ENCODE measurements at places on chromosomes 3 and 15.

GRCh38 chr15:84817466-84818081, 418 bp downstream of the ALPK3 start:
- no peak for DNase-seq

DNA sequence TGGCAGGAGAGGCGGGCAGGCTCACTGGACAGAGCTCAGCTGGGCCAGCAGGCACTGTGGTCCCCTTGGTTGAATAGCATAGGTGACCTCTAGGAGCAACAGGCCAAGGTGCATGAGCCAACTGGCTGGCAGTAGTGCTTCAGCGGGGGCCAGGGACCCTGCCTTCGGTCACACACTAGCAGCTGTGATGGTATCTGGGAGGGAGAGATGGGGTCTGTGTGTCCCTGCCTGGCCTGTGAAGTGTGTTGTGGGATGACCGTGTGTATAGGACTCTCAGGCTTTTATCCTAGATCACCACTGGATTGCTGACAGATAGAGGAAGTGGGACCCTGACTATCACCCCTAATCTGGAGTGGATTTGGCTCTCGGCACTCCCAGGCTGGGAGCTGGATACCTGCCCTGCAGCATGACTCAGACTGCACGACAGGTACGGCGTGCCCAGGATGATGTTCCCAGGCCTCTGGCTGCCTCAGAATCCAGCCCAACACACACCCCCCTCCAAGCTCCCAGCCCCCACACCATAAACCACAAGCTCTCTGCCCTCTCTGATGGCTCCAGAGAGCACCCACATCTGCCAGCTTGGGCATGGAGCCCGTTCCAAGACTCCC, 7.8 kb downstream of the RPS17 start:
- DNase-seq, result no peak

GRCh38 chr15:23446215-23447106, 582 bp downstream of the GOLGA6L2 start:
- no peak for DNase-seq

GRCh38 chr15:99455789-99456160, 110.0 kb upstream of the MEF2A start:
- no peak for DNase-seq

DNA sequence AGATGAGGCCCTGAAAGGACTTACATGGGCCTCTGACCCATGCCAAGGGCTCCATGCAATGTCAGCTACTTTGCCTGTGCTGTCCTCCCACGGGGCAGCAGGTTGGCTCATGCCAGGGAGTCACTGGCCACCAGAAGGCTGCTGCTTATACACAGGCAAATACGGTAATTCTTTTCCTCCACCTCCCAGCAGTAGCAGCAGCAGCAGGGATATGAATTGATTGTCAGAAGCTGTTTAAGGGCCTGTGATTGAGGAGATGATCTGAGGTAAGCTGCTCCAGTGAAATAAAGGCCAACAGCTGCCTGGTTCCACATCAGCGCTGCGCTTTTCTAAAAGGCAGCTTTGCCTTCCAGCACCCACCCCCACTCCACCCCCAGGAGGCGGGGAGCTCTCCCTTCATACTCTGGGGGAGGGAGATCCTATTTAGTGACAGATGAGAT, 250.5 kb downstream of the SHQ1 start:
- peak; percentile 27 for DNase-seq

- DNase-seq, result no peak
Measured at GRCh38 chr3:82144811-82145210, 383.4 kb upstream of the GBE1 start.

DNA sequence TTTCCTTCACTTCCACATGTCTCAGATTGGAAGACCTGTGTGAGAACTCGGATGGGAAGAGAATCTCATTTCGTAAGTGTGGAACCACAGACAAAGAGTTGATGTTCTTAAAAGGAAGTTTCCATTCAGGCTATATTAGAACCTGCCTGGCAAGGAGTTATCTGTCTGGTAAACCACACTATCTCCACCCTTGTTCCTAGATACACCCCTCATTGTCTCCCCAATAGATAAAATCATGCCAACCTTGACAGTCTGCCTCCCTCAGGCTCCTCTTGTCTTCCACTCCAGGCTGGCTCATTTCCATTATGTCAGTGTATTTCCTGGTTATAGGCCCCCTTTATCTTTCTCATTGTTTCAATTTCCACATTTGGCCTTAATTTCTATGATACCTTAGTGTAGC, 89.2 kb downstream of the TMEM108 start:
- no peak for DNase-seq

All from AG08395 (cell line).